ENCODE measurements at places on chromosomes 4 and X.

DNA sequence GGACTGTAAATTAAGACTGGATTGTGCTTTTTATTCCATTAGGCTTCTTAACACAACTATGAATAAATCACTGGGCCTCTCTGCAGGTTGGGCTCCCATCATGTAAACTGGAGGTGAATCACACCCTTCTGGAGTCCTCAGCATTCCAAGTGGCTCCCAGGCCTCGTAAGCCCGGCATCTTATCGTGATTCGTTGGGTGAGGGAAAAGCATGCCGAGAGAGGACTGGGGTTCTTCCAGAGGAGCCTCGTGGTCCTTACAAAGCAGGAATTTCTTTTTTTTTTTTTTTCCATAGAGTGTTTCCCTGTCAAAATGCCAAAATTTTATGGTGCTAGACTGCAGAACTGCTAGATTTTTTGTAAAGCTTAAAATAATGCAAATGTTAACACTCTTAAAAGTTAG is 20.0 kb downstream of the CLDN22 start:
- H3K4me1 ChIP-seq = peaks cover 12% of the 10 kb centered on the region
- no peak for DNase-seq
- H3K27ac ChIP-seq = no peak overlapping the region
- peaks cover 1% of the 10 kb centered on the region for H3K36me3 ChIP-seq

DNA sequence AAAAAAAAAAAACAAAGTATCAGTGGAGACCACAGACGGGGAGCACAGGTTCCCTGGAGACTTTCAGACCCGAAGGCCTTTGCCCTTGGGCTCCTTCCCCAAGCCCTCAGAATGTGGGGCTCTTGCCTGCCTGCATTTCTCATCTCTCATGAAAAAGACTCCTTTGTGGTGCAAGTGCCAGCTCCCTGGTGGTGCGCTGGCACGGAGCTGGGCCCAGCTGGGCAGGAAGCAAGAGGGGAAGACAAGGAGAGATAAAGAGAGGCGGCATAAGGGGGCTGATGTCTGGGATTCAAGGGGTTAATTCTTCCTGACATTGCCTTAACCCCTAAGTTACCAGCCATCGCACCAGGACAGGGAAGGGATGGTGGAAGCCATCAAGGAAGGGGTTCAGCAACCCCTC is 21.8 kb downstream of the NLGN3 start:
- H3K36me3 ChIP-seq = no peaks in the 10 kb centered on the region
- no peak for DNase-seq
- no peaks in the 10 kb centered on the region for H3K4me1 ChIP-seq
- H3K4me3 ChIP-seq = no peak overlapping the region
- H3K27me3 ChIP-seq = no peaks in the 10 kb centered on the region

- no peaks in the 10 kb centered on the region for H3K27me3 ChIP-seq
- no peak for DNase-seq
- no peaks in the 10 kb centered on the region for H3K4me1 ChIP-seq
These were observed 32.7 kb upstream of the ADH7 start for GRCh38 chr4:99467887-99468286.

GRCh38 chrX:30577362-30577991 is at the start of gene TASL:
Gene TASL, minus strand, starts transcription at chrX:30577766. Its CDS starts 17,411 bp downstream, at chrX:30560355.
- no peak within 1 kb of the TSS for H3K4me3 ChIP-seq
- no peak within 1 kb of the TSS for H3K27ac ChIP-seq
- H3K4me1 ChIP-seq = no peaks in the 10 kb centered on the region
- H3K36me3 ChIP-seq = no peaks in the 10 kb centered on the region

DNA sequence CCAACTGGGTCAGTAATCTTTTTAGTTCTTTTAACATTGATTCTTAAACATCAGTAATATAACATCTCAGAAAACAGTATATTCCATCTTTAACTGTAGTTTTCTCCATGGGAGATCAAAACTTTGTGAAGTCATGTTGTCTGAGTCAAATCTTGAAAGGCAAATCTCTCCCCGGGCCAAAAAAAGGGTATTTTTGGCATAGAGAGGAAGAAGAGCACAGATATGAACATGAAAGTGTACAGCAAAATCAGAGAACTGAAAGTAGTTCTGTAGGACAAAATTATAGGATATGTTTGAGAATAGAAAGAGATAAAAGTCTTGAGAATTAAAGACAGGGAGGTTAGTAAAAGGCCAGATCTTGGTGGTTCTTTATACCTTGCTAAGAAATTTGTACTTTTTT is 176.4 kb upstream of the GYPA start:
- H3K27ac ChIP-seq = no peak overlapping the region
- H3K27me3 ChIP-seq = no peaks in the 10 kb centered on the region
- DNase-seq = no peak
- no peaks in the 10 kb centered on the region for H3K36me3 ChIP-seq

GRCh38 chr4:80646061-80646460 is 310.5 kb downstream of the CFAP299 start:
- no peak for DNase-seq
- H3K27me3 ChIP-seq = no peaks in the 10 kb centered on the region
- no peaks in the 10 kb centered on the region for H3K36me3 ChIP-seq
- H3K4me3 ChIP-seq = no peak overlapping the region
- no peaks in the 10 kb centered on the region for H3K4me1 ChIP-seq
- no peak overlapping the region for H3K27ac ChIP-seq

DNA sequence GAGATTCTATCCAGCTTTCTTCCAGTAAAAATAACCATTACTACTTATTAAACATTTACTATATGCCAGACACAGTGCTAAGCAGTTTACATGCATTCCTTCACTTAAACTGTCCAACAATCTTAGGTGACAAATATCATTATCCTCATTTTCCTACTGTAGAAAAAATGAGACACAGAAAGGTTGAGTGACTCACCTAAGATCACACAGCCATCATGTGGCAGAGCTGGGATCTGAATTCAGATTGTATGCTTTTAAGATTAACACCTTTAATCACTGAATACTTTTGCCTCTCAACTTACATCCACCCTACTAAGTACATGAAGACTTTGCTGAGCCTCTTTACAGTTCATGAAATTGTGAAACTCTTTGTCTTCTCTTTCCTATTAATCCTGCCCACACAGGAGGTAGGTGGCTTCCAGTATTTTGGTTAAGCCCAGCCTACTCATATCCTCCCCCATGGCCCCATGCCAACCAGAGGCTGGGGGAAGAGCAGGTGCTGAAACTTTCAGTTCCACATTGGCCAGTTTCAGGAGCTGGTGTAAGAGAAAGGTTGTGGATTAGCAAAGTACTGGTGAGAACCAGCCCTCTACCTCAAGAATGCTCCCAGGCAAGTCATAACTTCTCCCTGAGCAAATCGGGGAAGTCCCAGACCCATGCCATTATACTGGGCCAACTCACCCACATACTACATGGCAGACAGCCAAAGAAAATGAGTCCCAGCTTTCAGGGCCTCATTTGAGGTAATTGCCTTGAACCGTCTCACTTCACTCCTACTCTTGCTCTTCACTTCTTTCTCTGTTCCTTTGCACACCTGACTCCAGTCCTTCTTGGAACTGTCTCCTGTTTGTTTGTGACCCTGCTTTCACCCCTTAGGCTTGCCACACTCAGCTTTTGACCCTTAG is 211.1 kb downstream of the GUCY2F start:
- no peak for DNase-seq
- no peaks in the 10 kb centered on the region for H3K4me1 ChIP-seq
- H3K27ac ChIP-seq = no peak overlapping the region
- no peaks in the 10 kb centered on the region for H3K27me3 ChIP-seq

GRCh38 chr4:48065587-48066052 is 49.0 kb downstream of the NIPAL1 start:
- no peak for DNase-seq
- H3K4me3 ChIP-seq = no peak overlapping the region
- H3K27ac ChIP-seq = no peak overlapping the region
- H3K36me3 ChIP-seq = no peaks in the 10 kb centered on the region

- H3K4me3 ChIP-seq = no peak overlapping the region
- DNase-seq = no peak
- peaks cover 7% of the 10 kb centered on the region for H3K4me1 ChIP-seq
- no peaks in the 10 kb centered on the region for H3K36me3 ChIP-seq
- no peak overlapping the region for H3K27ac ChIP-seq
These were observed 107.3 kb upstream of the ENPP6 start for GRCh38 chr4:184324939-184325477.

GRCh38 chrX:106752101-106752678 is 25.7 kb downstream of the RNF128 start:
- no peaks in the 10 kb centered on the region for H3K27me3 ChIP-seq
- H3K4me3 ChIP-seq = no peak overlapping the region
- H3K4me1 ChIP-seq = no peaks in the 10 kb centered on the region
- no peak overlapping the region for H3K27ac ChIP-seq
- no peaks in the 10 kb centered on the region for H3K36me3 ChIP-seq
- DNase-seq = peak; percentile 11

DNA sequence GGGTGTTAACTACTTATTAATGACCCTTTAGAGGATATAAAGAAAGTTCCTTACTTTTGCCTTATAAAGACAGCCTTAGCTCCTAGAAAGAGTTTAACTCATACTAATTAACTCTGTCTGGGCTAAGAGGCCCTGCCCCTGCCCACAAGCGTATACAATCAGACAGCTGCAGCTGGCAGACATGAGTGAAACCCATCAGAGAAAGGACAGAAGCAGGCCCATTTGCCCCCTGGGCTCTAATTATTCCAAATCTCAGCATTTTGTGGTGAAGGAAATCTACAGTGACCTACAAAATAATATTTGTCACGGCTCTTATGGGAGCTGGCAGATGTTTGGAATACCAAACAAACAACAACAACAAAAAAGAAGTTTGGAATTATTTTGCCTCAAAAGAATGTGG is 71.8 kb downstream of the CHRDL1 start:
- no peak overlapping the region for H3K27ac ChIP-seq
- no peaks in the 10 kb centered on the region for H3K4me1 ChIP-seq
- no peaks in the 10 kb centered on the region for H3K27me3 ChIP-seq
- no peak for DNase-seq
- no peaks in the 10 kb centered on the region for H3K36me3 ChIP-seq
- no peak overlapping the region for H3K4me3 ChIP-seq

- H3K4me3 ChIP-seq = no peak overlapping the region
- H3K27ac ChIP-seq = no peak overlapping the region
- no peaks in the 10 kb centered on the region for H3K4me1 ChIP-seq
- H3K36me3 ChIP-seq = no peaks in the 10 kb centered on the region
These were observed 197.1 kb upstream of the PDE5A start for GRCh38 chr4:119825696-119826095.

- H3K27ac ChIP-seq = no peak overlapping the region
- no peaks in the 10 kb centered on the region for H3K27me3 ChIP-seq
- no peaks in the 10 kb centered on the region for H3K4me1 ChIP-seq
- no peak for DNase-seq
- H3K4me3 ChIP-seq = no peak overlapping the region
These were observed 57.9 kb downstream of the TKTL2 start for GRCh38 chr4:163415668-163416067.

GRCh38 chr4:103996637-103997036 is 276.9 kb upstream of the TACR3 start:
- DNase-seq = peak; percentile 61
- no peak overlapping the region for H3K27ac ChIP-seq
- H3K4me1 ChIP-seq = peaks cover 6% of the 10 kb centered on the region
